ENCODE measurements at places on chromosomes 2 and 18. TPM values are rescaled to one million over a fixed set of nuclear protein-coding genes. Genes with fewer than 3 reads are reported as not detected.

Gene CAVIN2
- total RNA-seq, result 26.9 TPM

DNA sequence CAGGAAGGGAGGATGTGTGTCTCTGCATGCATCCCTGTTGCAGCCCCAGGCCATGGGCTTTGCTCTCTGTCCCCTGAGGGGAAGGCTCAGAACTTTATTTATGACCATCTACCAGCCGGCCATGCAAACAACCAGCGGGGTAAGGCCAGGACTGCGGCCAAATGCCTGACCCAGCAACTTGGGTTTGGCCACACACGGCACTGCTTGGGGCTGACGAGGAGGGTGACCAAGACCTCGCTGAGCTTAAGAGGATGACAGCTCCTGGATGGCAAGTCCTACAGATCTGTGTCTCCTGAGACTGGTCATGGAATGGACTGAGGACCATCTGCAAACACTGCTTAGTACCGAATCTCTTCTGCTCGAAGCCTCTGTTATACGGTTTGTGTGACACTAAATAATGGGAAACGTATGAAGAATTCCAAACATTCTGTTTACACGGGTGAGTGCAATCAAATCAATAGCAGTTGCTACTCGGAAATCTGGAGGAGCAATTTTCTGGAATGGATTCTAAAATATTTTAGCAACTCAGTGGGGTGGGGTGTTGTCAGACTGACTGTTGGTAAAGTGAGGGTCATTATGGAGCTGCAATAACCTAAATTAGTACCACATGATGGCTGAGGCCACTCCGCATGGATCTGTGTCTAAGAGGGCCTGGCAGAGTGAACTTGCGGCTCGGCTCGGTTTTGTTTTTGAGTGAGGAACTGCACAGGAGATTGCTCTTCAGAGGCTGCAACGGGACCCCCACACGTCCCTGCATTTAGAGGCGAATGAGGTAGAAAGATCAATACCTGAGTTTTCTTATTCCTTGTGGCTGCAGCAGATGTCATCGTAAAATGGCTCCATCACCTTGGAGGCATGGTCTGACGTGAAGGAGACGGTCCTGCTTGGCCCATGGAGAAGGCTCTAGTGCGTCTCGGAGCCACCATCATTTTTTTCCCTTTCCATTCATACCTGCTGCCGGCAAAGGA, 26.6 kb downstream of the TMEM18 start:
- H3K4me1 ChIP-seq, result no peaks in the 10 kb centered on the region
- no peak overlapping the region for H3K4me3 ChIP-seq
- H3K27me3 ChIP-seq, result no peaks in the 10 kb centered on the region
- H3K36me3 ChIP-seq, result no peaks in the 10 kb centered on the region
- no peak for DNase-seq
- no peak overlapping the region for H3K27ac ChIP-seq

- peaks cover 55% of the 10 kb centered on the region for H3K4me1 ChIP-seq
- no peaks in the 10 kb centered on the region for H3K36me3 ChIP-seq
- no peaks in the 10 kb centered on the region for H3K27me3 ChIP-seq
- no peak for DNase-seq
These were observed 3.4 kb downstream of the CYRIA start for GRCh38 chr2:16661936-16662839.

- peak overlapping the region; percentile 70 for H3K27ac ChIP-seq
- H3K27me3 ChIP-seq, result no peaks in the 10 kb centered on the region
- H3K36me3 ChIP-seq, result no peaks in the 10 kb centered on the region
These were observed 47.5 kb downstream of the ADCY3 start for GRCh38 chr2:24872344-24873115.

- H3K27ac ChIP-seq, result no peak overlapping the region
- no peaks in the 10 kb centered on the region for H3K27me3 ChIP-seq
- DNase-seq, result no peak
- no peaks in the 10 kb centered on the region for H3K36me3 ChIP-seq
These were observed 23.4 kb upstream of the PAX3 start for GRCh38 chr2:222322236-222322635.

GRCh38 chr18:2310886-2311285, 260.4 kb downstream of the METTL4 start:
- DNase-seq, result no peak
- no peaks in the 10 kb centered on the region for H3K4me1 ChIP-seq
- H3K36me3 ChIP-seq, result no peaks in the 10 kb centered on the region

Data from gastrocnemius medialis (tissue), 4 donors.